Nasal cavity respiratory epithelium epithelial cell of viscerocranial mucosa (primary cell): ENCODE measurements at places on chromosomes 7 and 10. TPM values are rescaled to one million over a fixed set of nuclear protein-coding genes. Genes with fewer than 3 reads are reported as not detected.

Gene ADAM12
- total RNA-seq: 0.28 TPM in 1 of 2 replicates, not detected in the other

Gene SPAM1
- total RNA-seq: not detected in 2 replicates

Gene MYPN
- total RNA-seq: under 0.01 TPM in 1 of 2 replicates, not detected in the other

Gene HOXA6
- not detected in 2 replicates for total RNA-seq

Gene UCMA
- total RNA-seq: not detected in 2 replicates
